ENCODE measurements at places on chromosomes 13 and 19.

- DNase-seq, result peak; percentile 76
Measured at GRCh38 chr13:112103260-112103838, 36.4 kb downstream of the SOX1 start.

DNA sequence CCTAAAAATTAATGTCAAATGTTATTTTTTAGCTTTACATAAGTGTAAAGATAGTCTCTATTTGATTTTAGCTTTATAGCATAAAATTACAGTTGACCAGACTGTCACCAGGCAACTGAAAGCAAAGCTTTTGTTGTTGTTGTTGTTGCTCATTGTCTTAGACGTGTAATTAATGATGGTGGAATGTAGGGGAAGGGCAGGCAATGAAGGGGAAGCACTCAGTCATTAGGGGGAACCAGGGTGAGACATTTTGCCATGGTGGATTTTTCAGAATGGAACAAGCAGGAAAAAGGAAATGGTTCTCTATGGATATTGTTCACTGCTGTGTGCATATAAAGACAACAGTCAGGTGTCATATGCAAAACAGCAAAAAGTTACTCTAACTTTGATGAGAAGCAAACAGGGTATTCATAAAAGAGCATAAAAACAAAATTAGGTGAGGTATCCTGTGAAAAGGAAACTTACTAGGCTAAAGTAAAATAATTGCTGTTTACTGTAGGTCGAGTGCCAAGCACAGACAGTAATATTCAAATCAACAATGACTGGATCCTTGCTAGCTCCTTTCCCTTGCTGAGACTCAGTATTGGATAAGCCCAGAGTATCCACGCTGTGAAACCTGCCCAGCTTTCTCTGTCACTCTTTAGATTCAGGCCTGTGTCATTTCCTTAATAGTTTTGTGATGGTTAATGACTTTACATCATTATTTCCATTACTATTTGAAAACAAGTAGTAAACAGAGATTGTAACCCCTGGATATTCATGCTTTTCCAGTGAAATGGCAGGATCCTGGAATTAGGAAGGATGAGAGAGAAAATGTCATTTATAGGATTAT, 110.5 kb downstream of the LRCH1 start:
- no peak for DNase-seq

DNA sequence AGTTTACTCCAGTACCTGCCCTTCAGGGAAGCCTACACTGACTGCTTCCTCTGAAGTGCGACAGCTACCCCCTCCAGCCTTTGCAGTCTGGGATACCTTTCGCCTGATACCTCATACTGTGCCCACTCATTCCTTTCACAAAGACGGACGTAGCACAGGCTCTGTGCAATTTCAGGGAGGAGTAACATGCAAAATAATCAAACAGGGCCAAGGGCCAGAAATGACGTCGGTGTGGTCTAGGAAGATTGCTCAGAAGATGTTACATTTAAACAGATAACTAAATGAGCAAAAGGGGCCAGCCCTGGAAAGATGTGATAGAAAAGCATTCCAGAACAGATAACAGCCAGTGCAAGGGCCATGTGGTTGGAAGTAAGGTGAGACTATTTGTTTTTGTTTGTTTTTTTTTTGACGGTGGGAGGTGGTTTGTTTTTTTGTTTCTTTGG, 6.6 kb upstream of the DDX39A start:
- DNase-seq, result no peak

DNA sequence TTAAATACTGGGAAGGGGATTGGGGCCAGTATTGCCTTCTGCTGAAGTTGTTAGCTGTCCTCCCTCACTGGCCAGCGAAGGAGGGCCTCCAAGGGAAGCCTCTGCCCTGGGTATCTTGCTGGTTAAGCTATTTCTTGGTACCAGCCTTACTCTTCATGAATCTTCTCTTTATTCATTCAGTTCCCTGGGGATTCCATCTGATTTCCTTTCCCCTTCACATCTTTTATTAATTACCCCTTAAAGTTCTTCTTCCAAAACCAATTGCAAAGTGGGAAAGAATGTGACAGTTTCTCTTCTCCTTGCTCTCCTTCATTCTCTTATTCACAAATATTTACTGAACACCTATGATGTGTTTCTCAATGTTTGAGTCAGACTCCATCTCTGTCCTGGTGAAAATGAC, 36.7 kb upstream of the STK24 start:
- no peak for DNase-seq

DNA sequence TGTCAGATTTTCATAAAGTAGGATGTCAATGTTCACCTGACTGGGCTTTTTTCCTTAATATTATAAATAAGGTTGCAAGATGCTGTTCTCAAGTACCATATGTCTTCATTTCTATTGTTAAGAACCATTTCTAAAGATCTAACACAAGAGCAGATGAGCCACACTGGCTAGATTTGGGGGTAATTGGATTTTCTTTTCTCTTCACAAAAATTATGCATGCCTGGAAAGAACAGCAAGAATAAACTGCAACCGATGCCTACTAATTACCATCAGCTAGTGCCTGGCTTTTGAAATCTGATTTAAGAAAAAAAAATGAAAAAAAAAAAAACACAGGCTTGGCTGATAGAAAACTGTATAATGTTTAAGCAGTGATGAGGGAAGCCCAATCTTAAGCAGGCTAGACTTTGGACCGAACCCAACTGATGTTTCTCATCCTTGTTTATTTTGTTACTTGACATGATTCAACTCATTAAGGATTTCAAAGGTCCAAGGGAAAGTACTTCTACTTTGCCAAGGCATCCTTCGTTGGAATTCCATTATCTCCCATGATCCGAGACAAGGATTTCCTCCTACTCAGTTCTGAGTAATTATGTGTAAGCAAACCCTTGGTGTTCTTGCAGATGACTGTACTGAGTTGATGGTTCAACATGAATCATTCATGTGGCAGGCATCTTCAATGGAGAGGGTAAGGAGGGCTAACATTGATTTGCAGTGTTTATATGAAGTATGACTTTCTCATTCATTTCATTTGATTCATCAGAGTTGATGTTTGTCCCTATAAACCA, 300.5 kb downstream of the SPRY2 start:
- no peak for DNase-seq

- no peak for DNase-seq
Measured at GRCh38 chr13:46121597-46122163, 16.8 kb upstream of the CPB2 start.

GRCh38 chr13:23752111-23753001, 136.8 kb downstream of the MIPEP start:
- no peak for DNase-seq

- DNase-seq, result no peak
Measured at GRCh38 chr13:52109116-52109670, 19.7 kb downstream of the NEK5 start.

- DNase-seq, result peak; percentile 37
Measured at GRCh38 chr19:11699931-11700794, 38.6 kb downstream of the ZNF823 start.

DNA sequence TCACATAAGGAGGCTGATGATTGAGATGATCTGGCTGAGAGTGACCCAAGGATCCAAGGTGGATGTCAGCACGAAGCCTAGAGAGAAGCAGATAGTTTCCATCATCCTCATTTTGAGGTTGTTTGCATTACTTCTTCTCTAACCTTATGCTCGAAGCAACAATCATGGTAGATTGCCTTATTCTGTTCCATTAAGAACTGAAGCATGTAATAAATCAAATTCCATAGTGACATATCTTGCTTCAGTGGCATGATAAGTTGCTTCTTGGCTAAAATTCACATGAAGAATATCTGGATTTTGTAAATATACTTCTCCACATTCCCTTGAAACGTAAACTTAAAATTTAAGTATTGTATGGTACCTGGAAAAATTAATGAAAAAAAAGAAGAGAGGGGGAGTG, 377.8 kb upstream of the DACH1 start:
- DNase-seq, result no peak

DNA sequence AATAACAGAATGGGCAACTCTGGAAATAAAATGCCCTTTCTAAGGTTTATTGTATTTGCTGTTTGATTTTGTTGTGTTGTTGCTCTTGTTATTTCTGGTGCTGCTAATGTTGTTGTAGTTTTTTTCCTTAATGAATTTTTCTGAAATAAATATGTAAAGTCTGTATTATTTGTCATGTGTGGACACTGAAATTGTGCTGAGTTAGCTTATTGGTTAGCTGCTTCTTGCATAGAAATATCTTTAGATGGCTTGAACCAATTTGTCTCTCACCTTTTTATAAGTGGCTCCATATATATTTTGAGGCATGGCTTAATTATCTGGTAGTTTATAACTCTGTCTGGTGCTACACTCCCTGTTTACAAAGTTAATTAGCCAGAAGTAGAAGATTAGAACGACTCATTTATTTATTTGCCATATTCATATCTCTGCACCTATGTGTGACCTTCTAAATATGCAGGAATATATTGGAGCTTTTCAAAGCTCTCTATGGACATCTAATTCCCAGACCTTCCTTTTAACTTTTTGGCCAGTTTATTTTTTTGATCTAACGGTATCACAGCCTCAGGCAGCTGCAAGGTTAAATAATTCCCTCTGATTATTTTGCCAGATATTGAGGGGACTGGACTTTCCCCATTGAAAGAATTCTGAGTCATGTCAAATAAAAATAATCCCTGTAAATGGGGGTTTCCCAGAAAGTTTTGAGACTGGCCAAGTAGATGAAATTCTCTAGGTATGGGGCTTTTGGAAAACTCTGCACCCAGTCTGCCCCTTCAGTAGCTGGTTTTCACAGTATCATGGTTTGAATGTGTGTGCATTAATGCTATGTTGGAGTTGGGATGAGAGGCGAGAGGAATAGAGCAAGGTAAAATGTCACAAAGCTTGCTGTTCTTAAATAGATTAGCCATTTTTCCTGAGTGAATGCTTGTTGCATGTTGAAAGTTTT, 1331.7 kb upstream of the MIR17HG start:
- DNase-seq, result no peak

DNA sequence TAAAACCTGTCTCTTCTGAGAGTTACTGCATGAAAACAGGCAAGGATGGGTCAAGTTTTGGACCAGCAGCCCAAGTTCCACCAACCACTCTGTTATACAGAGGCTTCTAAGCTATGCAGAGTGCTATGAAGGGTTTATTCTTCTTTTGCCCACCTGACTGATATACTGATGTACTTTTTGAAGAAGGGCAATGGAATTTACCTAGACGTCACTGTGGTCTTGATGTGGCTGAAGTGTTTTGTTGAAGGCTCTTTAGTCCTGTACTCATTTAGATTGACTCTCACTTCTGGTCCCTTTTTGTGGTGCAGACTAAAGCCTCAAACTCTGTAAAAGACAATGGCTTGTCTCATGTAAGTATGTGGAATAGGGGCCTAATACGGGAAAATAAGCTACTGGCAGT, 92.0 kb downstream of the DGKH start:
- DNase-seq, result no peak

- DNase-seq, result no peak
Measured at GRCh38 chr13:24165746-24166145, 5.2 kb downstream of the SPATA13 start.

DNA sequence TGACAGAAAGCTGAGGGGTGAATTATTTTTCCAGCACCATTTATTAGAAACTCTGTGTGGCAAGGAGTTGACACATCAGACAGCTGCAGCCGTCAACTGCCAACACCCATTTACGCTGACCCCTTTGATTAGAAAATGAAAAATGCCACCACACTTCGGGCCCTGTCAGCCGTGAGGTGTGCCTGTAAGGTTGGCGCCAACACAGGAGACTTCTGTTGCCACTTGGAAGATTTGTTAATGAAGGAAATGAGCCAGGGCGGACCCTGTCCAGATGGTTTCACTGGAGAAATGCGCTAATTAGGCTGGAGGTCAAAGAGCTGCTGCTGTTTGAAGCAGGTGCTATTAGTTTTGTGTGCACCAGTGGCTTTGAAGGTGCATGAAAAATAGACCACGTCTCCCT, 297.5 kb downstream of the MTUS2 start:
- DNase-seq, result no peak

GRCh38 chr13:111516712-111517640, 196.5 kb downstream of the TEX29 start:
- DNase-seq, result no peak

GRCh38 chr13:95652821-95653220, 8.3 kb upstream of the DZIP1 start:
- no peak for DNase-seq

DNA sequence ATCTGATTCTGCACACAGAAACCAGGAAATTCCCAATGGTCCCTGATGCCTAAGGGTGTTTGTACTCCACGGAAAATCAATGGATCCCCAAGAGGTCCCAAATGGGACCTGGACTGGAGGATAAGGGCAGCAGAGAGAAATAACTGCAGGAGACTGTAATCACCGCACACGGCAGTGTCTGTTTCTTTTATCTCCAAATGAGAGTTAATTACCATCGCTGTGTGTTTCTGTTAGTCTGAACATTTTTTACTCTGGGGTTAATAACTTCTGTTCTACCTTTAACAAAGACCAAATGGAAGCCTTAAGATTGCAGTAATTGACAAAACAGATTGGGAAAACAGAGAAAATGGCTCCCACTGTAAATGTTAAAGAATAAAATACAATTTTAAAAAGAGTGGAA, 320.9 kb downstream of the DCLK1 start:
- no peak for DNase-seq

- no peak for DNase-seq
Measured at GRCh38 chr13:34421347-34421719, 520.7 kb upstream of the NBEA start.

DNA sequence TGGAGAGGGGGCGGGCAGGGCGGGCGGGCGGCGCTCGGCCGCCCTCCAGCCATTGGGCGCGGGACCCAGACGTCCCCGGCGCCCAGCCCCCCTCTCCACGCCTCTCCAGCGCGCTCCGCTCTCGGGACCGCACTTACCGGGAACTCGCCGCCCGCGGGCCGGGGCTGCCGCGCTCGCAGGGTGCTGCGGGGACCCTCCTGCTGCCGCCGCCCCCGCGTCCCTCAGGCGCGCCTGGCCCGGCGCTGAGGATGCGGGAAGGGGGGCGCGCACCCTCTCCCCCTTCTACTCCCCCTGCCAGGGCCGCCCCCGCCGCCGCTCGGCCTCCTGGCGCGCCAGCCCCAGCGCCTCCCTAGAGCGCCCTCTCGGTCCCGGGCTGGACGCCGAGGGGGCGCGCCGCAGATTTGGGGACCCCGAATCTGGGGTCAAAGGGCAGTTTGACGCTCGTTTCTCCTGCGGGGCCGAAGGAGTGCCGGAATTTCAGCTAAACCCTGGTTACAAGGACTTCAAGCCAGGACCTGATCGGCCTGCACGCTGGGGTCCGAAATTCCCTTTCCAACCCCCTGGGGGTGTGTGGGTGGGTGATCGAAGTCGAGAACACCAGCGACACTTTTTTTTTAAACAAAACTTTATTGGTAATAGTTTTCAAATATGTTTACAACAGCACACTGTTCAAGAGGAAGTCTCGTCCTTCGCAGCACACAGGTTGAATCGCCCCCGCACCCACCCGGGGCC, 696 bp upstream of the SAMD1 start:
- DNase-seq, result no peak

DNA sequence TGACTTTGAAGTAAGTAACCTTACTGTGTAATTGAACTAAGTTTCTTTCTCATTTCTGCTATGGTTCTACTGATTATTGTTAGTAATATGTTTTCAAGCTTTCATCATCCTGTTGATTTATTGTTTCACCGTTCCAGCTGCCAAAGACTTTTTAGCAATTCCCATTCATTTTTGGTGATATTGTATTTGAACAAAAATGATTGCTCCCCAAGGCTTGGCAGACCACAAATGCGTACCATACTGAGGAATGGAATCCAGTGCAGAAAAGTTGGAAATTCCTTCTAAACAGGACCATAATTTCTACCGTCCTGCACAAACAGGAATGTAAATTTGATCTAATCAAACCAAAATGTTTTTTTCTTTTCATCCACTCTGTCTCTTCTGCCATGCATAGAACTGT, 10.7 kb downstream of the EPSTI1 start:
- DNase-seq, result no peak

GRCh38 chr19:6108721-6109633, 1.3 kb downstream of the RFX2 start:
- DNase-seq, result peak; percentile 57

- DNase-seq, result no peak
Measured at GRCh38 chr13:29696606-29697005, 101.1 kb upstream of the SLC7A1 start.

Measured in neural progenitor cell (in vitro differentiated cells).